ENCODE measurements at places on chromosomes 1 and 21. TPM values are rescaled to one million over a fixed set of nuclear protein-coding genes. Genes with fewer than 3 reads are reported as not detected.

DNA sequence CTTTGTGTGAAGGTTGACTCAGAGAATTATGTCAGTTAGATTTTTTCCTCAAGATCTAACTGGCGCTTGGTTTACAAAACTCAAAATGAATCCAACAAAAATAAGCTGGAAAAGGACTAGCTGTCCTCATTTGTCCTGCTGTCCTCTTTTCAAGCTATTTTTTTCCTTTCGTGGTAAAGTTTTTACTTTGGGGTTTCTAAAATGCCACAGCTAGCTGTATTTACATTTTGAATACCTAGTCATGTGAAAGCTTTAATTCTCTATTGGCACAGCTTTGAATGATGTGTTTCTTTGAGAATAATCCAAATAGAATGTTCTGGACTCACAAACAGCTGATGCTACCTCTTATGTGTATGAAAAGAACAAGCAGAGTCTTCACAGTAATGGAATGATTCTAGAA, 673.6 kb upstream of the NR5A2 start:
- H3K27me3 ChIP-seq, result no peaks in the 10 kb centered on the region
- no peaks in the 10 kb centered on the region for H3K36me3 ChIP-seq
- no peak overlapping the region for H3K4me3 ChIP-seq
- H3K4me1 ChIP-seq, result no peaks in the 10 kb centered on the region

DNA sequence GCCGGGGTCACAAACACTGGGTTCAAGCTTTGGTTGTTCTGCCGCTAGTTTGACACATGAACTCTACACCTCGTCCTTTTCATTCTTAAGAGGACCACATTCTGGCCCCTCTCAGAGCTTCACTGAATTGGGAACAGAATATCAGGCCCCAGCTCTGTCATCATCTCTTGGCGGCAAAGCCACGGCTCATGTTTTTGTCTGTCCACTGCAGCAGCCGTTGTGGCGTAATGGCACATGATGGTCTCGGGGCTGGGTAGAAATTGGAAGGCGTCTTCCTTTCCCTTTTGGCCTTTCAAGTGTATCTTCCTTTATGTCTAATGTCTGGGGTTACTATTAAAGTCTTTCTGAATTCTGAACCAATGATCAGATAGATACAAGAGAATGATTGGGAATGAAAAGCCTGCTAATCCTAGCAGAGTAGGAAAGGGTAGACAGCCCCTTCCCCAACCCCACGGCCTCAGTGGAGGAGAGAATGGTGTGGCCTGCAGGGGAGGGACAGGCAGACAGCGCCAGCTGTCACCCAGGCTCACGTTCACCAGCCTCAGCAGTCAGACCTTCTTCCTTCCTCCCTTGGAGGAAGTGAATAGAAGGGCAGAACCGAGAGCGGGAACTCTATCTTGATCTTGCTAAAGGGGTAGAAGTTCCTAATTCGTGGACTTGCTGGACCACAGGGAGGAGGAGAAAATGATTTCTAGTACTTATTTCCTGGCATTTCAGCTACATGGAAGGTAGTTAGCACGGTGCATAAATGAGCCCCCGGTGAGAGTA, 498.1 kb downstream of the KIF26B start:
- H3K27ac ChIP-seq, result no peak overlapping the region
- no peak overlapping the region for H3K4me3 ChIP-seq
- no peaks in the 10 kb centered on the region for H3K27me3 ChIP-seq
- no peak for DNase-seq
- no peaks in the 10 kb centered on the region for H3K36me3 ChIP-seq

GRCh38 chr1:55222152-55222551, 7.0 kb upstream of the USP24 start:
- no peak for DNase-seq
- H3K27me3 ChIP-seq, result no peaks in the 10 kb centered on the region
- H3K27ac ChIP-seq, result no peak overlapping the region
- H3K4me3 ChIP-seq, result no peak overlapping the region
- H3K36me3 ChIP-seq, result no peaks in the 10 kb centered on the region

- DNase-seq, result no peak
- H3K4me3 ChIP-seq, result no peak overlapping the region
- H3K36me3 ChIP-seq, result no peaks in the 10 kb centered on the region
- H3K4me1 ChIP-seq, result no peaks in the 10 kb centered on the region
These were observed 1.8 kb downstream of the HPCA start for GRCh38 chr1:32888134-32888533.

DNA sequence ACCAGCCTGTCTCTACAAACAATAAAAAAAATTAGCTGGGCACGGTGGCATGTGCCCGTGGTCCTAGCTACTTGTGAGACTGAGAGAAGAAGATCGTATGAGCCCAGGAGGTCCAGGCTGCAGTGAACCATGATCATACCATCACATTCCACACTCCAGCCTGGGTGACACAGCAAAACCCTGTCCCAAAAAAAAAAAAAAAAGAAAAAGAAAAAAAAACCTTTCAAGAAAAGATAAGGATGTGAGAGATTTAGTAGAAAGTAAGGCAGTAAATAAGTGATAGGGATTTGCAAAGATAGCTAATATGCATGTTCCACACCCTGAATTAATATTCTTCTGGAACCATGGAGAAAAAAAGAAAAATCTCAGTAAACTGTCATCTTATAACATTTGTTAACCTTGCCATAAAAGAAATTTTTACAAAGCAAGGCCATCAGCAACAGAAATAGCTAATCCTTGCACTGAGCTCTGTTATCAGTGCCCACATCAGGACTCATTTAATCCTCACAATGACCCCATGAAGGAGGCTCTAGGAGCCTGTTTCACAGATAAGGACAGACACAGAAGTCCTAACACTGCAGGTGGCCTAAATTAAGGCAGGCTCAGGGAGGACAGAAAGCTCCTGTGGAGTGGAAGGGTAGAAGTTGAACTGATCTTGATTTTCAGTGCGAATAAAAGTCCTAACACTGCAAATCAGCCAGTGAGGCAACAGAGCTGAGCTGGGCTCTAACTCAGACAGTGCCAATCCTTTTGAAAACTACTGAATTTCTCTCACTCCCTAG, 7.6 kb downstream of the GNB1 start:
- H3K27ac ChIP-seq, result no peak overlapping the region
- H3K4me1 ChIP-seq, result no peaks in the 10 kb centered on the region
- peak overlapping the region; percentile 15 for H3K4me3 ChIP-seq
- DNase-seq, result no peak
- no peaks in the 10 kb centered on the region for H3K36me3 ChIP-seq
- H3K27me3 ChIP-seq, result no peaks in the 10 kb centered on the region

DNA sequence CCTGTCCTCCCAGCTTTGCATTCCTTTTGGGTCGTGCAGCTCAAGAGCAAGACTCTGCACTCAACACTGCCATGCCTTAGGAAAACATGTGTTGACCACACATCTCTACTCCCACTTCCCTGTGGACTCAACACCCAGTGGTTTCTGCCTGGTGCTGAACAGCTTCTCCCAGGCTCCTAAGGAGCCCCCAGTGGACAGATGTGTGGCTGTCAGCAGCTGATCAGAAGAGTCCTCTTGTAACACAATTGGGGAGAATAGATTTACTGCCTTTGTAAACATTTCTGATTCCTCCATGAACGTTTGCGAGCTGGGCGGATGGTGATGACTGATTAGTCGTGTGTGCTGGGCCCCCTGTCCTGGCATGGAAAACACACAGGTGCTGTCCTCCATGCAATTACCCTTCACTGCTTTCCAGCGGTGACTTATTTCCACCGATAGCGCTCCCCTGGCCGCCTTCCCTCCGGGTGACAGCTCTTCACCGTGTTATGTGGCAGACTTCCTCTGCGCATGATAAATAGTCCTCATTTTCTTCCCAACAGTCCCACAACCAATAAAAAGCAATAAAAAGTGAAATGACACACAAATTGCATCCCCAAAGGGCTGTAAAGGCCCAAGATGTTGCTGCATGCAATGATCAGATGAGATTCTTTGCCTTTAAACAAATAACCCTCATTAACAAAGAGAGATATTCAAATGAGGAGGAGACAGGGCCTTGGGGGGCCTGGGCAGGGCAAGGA, 249.4 kb upstream of the AJAP1 start:
- H3K4me3 ChIP-seq, result no peak overlapping the region
- no peaks in the 10 kb centered on the region for H3K4me1 ChIP-seq
- DNase-seq, result no peak

DNA sequence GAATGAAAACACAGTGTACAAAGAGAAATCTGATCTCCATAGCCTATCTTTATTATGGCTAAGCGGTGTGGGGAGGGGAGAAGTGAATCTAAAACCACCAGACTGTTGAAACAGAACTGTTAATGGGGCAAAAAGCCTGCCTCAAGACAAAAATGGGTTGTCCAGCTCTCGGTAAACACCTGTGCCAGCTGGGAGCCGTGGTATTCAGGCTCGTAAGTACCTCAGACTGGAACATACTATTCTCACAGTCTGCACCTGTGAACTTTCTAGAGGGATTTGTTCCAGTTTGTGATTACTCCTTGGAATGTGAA, 42.7 kb upstream of the ATP1A1 start:
- H3K4me1 ChIP-seq, result peaks cover 33% of the 10 kb centered on the region
- no peaks in the 10 kb centered on the region for H3K27me3 ChIP-seq
- H3K36me3 ChIP-seq, result no peaks in the 10 kb centered on the region
- DNase-seq, result no peak

- no peaks in the 10 kb centered on the region for H3K36me3 ChIP-seq
- no peaks in the 10 kb centered on the region for H3K27me3 ChIP-seq
- H3K4me1 ChIP-seq, result no peaks in the 10 kb centered on the region
- DNase-seq, result no peak
- H3K4me3 ChIP-seq, result no peak overlapping the region
- no peak overlapping the region for H3K27ac ChIP-seq
These were observed 33.6 kb downstream of the USP25 start for GRCh38 chr21:15763359-15763758.

DNA sequence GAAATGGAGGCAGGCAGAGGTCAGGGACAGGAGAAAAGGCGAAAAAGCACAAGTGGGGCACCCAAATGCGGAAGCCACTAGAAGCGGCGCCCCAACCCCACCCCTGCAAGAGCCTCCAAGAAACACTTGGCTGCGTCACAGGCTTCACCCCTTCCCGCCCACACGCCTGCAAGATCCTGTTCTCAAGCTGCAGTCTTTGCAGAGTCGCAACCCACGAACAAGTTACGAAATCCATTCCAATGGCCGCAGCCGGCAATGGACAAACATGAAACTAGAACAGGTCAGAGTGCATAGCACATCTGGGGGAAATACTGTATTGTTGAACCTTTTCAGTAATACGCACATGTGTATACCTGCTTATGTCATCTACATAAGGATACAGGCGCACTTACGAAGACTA, 103.6 kb downstream of the PSMG1 start:
- no peak for DNase-seq
- H3K4me3 ChIP-seq, result no peak overlapping the region
- H3K4me1 ChIP-seq, result peaks cover 3% of the 10 kb centered on the region
- no peak overlapping the region for H3K27ac ChIP-seq
- no peaks in the 10 kb centered on the region for H3K27me3 ChIP-seq

DNA sequence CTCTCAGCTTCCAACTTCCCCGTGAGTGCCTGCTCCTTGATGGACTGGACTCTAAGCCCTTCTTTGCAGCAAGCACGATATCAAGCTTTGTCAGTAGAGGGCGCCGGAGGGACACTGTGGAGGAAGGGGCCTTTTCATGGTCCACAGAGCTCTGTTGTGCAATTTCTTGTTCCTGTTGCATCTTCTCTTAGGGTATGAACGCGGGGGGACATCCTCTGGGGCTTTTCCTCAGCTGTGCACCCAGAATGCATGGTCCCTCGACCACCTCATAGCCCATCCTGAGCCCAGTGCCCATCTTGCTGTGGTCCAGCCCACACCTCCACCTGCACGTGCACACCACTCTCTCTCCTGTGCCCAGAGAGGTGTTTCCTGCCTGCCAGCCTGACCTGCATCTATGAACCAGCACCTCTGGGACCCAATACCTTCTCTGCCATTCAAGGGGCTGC, 556.8 kb downstream of the PTPRU start:
- H3K36me3 ChIP-seq, result no peaks in the 10 kb centered on the region
- DNase-seq, result peak; percentile 94
- no peaks in the 10 kb centered on the region for H3K4me1 ChIP-seq
- no peak overlapping the region for H3K27ac ChIP-seq

DNA sequence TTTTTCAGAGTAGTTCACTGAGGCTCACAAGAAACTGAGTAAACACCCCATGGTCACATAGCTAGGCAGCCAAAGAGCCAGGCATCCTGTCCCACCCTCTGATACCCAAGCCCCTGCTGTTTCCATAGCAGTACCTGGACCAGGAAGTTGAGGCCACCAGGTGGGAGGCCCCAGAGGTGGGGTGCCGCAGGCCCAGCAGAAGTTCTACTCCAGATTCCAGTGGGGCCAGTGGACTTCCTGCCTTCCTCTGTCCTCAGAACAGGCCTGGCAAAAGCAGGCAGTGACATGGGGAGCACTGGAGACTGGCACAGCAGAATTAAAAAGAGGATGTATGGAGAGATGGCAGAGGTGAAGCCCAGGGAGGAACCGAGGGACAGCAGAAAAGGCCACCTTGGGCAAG, 19.0 kb downstream of the FOXO6 start:
- DNase-seq, result no peak
- H3K4me1 ChIP-seq, result peaks cover 13% of the 10 kb centered on the region
- no peak overlapping the region for H3K27ac ChIP-seq
- no peak overlapping the region for H3K4me3 ChIP-seq
- no peaks in the 10 kb centered on the region for H3K36me3 ChIP-seq

DNA sequence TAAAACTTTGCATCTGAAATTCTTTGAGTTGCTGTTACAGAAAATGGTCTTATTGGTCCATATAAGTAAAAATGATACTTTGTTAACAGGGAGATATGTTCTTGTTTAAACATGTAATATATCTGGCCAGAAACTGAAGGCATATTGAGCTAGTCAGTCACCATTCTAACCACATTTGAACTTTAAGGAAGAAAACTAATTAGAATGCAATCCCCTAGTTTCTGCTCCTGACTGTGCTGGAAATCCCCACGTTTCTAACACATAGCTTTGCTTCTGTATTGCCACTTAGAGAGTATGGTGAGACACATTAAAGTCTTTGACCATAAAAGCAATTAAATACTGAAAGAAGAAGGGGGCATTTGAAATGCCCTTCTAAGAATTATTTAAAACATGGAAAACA, 32.1 kb upstream of the HIVEP3 start:
- H3K27me3 ChIP-seq, result no peaks in the 10 kb centered on the region
- H3K36me3 ChIP-seq, result no peaks in the 10 kb centered on the region
- DNase-seq, result no peak
- no peak overlapping the region for H3K27ac ChIP-seq
- no peak overlapping the region for H3K4me3 ChIP-seq

DNA sequence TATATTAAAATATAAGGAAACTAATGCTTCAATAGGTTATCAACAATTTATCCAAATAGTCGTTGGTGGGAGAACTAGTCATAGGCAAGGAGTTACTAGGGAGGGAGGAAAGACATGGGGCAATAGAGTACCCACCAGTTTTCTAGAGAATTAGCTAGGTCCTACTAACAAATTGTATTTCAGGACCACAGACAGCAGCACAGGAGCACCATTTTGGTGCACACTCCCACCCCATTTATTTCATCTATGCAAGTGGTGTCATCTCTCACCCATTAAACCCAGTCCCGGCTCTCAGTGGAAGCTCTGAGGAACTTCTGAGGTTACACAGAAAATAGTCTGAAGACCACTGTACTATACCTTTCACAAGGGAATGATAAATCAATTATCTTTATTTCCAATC, 89.0 kb upstream of the BCAR3 start:
- no peak for DNase-seq
- H3K27me3 ChIP-seq, result no peaks in the 10 kb centered on the region
- H3K36me3 ChIP-seq, result no peaks in the 10 kb centered on the region
- H3K27ac ChIP-seq, result no peak overlapping the region
- no peak overlapping the region for H3K4me3 ChIP-seq

The TACSTD2 gene
- 127 TPM for polyA plus RNA-seq

The SNX7 gene
- polyA plus RNA-seq, result 28.4 TPM

The RPE65 gene
- not detected for polyA plus RNA-seq
